ENCODE measurements at places on chromosomes 7 and 10.

GRCh38 chr7:18995811-18996426, 121.5 kb downstream of the TWIST1 start:
- DNase-seq: no peak

GRCh38 chr10:30467651-30468338, 33.8 kb downstream of the MAP3K8 start:
- no peak for DNase-seq

DNA sequence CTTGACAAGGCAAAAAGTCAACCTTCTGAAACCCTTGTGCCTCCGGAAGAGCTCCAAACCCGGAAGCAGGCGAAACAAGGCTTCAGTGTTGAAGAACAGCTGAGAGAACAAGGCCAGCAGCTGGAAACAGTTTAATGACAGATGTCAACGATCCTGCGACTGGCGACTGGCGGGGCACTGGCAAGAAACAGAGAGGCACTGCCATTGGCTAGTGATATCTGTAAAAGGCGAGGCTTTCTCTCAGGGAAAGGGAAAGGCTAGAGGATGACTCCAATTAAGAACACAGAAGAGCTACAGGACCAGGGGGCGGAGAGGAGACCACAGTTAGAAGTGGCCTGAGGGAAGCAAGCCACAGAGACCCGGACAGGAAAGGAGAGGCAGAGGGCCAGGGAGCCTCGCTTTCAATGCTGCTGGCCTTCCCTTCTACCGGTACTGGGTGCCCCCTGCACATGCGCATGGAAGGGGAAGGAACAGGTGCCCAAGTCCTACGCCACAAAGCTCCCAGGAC, 19.4 kb downstream of the ITGB1 start:
- DNase-seq: no peak

DNA sequence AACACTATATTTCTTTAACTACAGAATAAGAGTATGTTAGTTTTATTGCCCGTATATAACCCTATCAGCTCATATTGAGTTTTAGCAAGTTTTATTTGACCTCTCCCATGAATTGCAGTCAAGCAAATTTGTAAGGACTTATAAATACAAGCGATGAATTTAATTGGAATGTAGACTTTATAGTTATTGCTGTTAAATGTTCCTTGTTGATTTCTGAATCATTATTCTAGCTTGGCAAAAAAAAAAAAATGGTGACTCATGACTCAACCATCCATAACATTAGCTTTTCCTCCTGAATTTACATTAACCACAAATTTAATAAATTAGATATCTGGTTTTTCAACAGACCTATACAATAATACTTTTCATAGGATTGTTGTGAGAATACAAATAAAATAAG, 334.0 kb upstream of the LRRTM3 start:
- no peak for DNase-seq

GRCh38 chr10:114876602-114877300, 55.2 kb downstream of the FHIP2A start:
- peak; percentile 55 for DNase-seq

DNA sequence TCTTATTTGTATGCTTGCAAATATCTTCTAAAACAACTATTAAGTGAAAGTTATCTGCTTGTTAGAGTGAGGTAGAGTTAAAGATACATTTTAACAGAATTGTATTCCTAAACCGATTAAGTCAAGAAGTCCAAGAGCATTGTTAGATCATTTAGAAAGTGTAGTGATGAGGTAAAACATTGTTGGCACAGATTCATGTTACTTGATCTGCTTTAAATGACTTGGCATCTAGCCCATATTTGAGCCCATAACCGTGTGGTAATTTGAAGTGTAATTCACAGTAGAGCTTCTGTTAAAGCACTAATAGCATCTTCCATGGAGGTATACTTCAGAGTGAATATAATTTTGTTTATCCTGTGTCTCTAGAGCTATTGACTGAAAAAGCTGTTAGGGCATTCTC, 62.1 kb downstream of the PTEN start:
- no peak for DNase-seq

- DNase-seq: no peak
Measured at GRCh38 chr10:33047655-33048054, 89.6 kb upstream of the ITGB1 start.

DNA sequence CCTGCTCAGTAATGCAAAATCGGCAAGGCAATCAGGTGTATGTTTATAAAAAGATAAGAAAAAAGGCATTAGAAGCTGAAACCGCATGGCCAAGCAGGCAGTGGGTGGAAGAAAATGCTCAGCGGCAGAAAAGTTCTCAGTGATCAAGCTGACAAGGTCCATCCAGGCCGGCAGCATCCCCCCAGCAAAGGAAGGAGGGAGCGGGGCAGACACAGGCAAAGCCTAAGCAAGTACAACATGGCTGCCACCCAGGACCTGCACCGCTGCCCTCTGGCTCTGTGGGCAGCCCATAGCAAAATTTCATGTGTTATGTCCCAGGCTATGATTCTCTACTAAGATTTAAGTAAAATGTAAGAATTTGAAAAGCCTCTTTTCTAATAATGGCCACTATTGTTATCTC, 45.4 kb downstream of the MRPS24 start:
- no peak for DNase-seq

- DNase-seq: no peak
Measured at GRCh38 chr10:4061441-4061951, 276.5 kb upstream of the KLF6 start.

- no peak for DNase-seq
Measured at GRCh38 chr7:33261585-33261984, 132.2 kb downstream of the BBS9 start.

DNA sequence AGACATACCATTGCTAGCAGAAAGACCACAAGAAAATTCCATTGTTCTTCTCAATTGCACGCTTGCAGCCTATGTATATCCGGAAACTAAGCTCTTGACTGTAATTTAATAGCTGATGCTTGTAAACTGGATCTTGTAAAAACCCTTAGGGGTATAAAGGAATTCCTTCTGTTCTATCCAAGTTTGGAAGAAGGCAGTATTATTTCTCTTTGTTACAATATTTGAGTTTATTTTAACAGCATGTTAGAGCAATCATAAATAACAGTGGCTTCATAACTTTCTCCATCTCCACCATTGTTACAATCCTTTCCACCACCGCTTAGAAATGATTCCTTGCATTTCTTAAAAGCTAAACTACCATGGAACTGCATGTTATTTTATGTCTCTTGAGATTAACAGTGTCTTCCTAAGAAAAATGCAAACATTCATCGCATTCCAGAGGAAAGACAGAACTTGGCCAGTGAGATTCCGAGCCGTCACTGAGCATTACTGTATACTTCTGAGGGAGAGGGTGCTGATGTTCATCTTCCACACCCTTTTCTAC, 92.5 kb downstream of the TRIL start:
- DNase-seq: no peak

DNA sequence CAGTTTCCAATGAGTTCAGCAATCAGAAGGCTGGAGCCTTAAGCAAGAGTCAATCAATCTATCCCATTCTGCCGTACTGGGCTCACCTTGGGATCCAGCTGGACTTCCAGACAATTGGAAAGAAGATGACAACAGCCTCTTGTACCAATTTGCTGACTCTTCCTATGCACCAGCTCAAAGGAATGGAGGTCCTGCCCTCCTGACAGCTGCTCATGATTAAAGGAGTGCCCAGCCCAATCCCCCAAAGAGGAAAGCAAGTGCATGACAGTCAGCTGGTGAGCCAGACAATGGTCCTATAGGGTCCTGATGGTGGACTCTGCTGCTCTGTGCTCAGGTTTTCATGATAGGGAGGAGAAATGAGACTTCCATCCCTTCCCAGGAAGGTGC, 25.1 kb downstream of the VSTM4 start:
- no peak for DNase-seq

DNA sequence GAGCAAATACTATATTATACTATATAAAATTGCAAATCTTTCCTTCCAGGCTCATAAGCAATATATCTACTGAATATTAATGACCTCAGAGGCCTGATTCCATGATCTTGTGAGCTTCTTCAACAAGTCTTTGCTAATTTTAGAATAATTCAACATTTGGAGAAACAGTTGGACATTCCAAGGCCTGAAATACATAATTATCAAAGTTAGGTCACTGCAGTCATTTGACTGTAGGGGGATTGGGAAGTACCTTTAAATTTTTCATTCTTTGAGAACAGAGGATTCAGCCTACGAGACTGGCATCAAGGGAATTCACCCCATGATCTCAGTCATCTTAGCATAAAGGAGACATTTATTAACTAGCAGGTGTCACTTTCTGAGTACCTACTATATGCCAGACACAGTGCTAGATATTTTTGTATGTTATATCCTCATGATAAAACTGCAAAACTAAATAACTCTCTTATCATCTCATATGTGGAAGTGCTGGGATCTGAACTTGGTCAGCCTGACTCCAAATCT, 85.4 kb downstream of the DOCK4 start:
- DNase-seq: no peak

DNA sequence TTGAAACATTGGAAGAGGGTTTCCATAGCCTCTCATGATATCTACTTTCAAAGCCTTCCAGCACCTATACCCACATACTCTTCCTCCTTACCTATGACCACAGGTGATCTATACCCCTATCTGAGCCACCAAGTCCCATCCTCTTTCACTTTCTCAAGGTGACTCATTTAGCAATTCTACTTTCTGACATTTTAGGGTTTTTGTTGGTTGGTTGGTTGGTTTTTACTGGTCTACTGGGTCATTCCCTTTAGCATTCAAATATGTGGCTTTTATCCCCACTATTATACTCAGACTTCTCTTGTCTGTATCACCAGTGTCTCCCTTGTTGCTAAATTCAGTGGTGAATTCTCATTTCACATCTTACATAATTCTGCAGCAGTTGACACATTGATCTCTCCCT, 130.4 kb upstream of the STEAP4 start:
- DNase-seq: no peak

DNA sequence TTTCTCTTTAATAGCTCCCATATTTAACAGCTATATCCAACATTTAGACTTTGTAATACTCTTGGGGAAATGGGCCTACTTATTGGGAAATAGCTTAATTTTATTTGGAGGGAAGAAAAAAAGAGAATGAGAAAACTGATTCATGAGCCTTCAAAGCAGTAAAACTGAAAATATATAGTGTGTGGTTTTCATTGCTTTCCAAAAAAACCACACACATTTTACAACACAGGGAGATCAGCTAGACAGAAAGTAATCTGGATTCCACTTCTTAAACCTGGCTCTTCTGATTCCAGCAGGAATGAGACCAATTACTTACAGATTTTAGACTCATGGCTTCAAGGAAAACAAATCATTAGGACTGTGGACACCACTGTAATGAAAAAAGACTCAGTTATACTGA, 48.7 kb downstream of the CH25H start:
- no peak for DNase-seq

GRCh38 chr10:29277296-29277695, 11.6 kb upstream of the LYZL1 start:
- no peak for DNase-seq

GRCh38 chr10:110244550-110244949, 37.1 kb downstream of the MXI1 start:
- no peak for DNase-seq

- no peak for DNase-seq
Measured at GRCh38 chr7:30906014-30906413, 5.6 kb upstream of the AQP1 start.

GRCh38 chr7:114959931-114960330, 38.0 kb downstream of the MDFIC start:
- no peak for DNase-seq

- DNase-seq: no peak
Measured at GRCh38 chr10:47042199-47042473, 130.9 kb downstream of the PTPN20 start.

GRCh38 chr10:34386921-34387320, 428.2 kb downstream of the PARD3 start:
- DNase-seq: no peak

- DNase-seq: peak; percentile 63
Measured at GRCh38 chr10:6091630-6092029, 2.8 kb downstream of the RBM17 start.

DNA sequence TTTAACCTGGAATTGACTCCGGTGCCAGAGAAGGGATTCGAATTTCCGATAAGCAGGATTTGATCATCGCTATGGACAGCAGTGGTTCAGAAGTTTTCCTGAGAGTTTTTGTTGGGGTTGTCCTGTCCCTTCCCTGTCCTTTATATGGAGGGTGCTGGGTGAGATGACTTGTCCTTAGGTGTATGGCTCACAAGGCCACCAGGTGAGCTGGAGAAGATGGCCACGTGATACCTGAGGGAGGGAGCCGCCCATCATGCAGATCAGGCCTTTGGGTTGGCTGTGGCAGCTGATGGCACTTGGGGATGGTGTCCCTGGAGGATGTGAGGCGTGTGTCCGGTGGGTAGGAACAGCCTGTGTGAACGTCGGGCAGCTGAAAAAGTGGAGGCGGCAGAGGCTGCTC, 187.7 kb downstream of the PTPN20 start:
- DNase-seq: no peak

DNA sequence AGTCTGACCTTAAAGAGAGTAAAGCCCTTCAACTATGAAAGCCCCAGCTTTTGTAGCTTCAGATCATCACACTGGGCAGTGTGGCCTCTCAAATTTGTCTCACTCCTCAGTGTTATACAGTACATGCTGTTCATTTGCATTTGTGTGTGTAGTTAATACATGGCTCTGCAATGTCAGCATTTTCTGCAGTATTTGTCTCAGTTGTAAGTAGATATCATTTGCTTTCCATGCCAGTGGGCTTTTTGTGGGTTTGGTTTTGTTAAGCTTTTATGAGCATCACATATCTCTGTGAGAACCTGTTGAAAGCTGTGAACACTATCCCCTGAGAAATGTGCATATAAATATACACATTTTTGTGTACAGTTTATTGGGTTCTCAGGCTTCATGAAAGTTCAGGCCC, 57.0 kb downstream of the ZNF277 start:
- no peak for DNase-seq

GRCh38 chr10:117955176-117955575, 91.6 kb downstream of the RAB11FIP2 start:
- no peak for DNase-seq

- no peak for DNase-seq
Measured at GRCh38 chr7:145884716-145885514, 231.7 kb upstream of the CNTNAP2 start.

- DNase-seq: no peak
Measured at GRCh38 chr10:106857213-106857612, 307.3 kb downstream of the SORCS1 start.

DNA sequence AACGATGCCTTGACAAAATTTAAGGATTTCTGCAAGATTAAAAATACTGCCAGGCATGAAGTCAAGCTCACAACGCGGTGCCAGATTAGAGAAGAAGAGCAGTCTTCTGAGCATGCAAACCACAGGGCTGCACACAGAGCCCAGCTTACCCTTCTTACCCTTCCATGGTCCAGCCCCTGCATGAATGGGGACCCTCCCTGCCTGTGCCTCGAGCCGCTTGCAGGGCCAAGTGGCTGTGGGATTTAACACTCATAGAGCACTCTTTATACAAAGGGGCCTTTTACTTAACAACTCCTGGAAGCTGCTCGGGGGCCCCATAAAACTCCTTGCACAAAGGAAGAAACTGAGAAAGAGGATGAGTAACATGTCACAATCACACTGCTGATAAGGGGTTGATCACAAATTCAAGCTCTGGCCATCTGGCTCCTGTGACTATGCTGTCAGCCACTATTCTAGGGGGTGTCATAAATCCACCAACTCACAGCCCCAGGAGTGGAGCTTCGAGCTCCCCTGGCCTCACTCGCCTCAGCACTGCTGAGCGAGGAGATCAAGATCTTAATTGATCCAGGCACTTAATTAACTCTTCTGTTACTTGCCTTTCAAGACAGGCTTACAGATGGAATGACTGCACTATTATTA, 514.8 kb downstream of the TNS3 start:
- DNase-seq: no peak
